ENCODE measurements at places on chromosomes 2 and 18.

DNA sequence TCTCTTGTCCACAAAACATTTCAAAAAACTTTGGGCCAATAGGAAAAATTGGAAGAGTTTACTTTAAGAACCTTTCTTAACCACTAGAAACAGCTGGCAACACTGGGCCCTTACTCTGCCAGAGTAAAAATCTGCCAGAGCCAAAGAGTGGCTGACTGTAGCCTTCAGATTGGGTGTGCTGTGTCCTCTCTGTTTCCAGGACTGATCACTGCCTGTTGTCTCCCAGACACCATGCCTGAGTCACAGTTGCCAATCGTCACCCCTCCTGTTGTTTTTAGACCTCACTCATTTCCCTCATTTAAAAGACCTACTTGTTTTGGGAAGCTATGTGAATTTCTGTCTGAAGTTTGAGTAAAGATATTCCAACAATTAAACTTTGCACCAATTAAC, 159.1 kb downstream of the PPP1R1C start:
- peak; percentile 36 for DNase-seq

GRCh38 chr18:35938562-35938961, 33.9 kb upstream of the RMP24 start:
- DNase-seq: no peak

DNA sequence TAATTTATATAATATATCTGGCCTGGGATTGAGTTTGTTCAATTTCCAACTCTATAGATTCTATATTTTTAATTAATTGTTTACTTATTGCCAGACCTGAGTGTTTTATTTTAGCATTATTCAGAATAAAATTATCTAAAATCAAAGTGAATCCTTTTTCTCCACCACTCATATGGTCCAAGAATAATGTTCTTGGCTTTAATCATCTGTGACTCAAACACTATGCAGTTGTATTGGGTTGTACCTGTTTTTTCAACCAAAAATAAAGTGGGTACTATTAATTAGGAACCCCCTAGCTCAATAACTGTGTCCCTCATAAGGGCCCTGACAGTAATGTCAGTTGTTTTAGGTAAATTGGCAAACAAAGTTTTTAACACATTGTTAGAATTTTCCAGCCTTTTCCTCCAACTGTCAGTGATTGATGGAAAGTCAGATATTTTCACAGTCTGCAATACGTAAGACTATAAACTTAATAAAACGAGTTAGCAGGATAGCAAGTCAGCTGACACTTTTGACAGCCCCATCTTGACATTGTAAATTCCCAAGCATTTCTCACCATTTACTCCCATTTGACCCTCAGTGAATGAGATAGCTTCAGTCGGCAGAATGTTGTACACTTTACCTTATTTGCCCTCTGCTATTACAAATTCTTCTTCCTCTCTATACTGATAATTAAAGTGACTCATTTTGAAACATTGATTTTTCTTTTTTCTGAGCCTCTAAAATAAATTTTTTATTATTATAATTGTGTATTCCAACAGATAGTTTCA, 587.4 kb downstream of the METTL4 start:
- DNase-seq: no peak

- no peak for DNase-seq
Observed at GRCh38 chr2:70710038-70710690, 57.8 kb downstream of the ADD2 start.

- no peak for DNase-seq
Observed at GRCh38 chr2:57990118-57990725, 56.4 kb upstream of the VRK2 start.

GRCh38 chr2:57450170-57450569, 596.4 kb upstream of the VRK2 start:
- DNase-seq: no peak

- DNase-seq: no peak
Observed at GRCh38 chr2:179936654-179937053, 70.4 kb downstream of the CWC22 start.

DNA sequence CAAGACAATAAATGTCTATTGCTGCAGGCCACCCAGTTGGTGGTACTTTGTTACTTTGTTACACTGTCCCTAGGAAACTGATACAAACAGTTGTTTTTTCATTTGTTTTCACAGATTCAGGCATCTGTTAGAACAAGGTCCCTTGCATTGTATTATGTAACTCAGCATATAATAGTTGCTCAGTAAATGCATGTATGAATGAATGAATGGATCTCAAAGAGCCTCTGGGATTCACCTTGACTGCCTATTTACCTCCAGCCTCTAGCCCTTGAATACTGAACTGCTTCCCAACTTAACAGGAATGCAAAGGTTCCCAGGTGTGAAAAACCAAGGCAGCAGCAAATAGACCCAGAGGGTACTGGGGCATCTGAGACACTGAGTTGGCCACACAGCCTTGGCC, 27.4 kb upstream of the NEB start:
- no peak for DNase-seq

DNA sequence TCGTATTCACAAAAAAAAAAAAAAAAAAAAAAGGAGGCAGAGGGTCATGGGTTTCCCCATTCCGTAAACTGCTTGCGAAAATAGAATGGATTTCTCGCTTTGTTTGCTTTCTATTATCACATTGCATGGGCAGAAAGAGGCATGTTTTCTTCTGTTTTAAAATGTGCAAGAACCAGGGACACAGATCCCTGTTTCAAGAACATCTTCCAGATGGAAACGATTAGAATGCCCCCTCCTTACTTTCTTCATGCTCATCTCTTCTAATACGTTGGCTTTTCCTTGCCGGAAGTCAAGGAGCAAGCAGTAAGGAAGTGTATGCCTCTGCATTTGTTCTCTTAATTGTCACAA, 51.0 kb upstream of the ZNF516 start:
- peak; percentile 19 for DNase-seq

- no peak for DNase-seq
Observed at GRCh38 chr18:57242285-57242684, 95.4 kb downstream of the BOD1L2 start.

- no peak for DNase-seq
Observed at GRCh38 chr2:219179601-219180465, 1.8 kb downstream of the RETREG2 start.

GRCh38 chr2:191696001-191696400, 18.1 kb downstream of the NABP1 start:
- DNase-seq: peak; percentile 77

- no peak for DNase-seq
Observed at GRCh38 chr2:158211502-158211901, 109.8 kb downstream of the UPP2 start.

DNA sequence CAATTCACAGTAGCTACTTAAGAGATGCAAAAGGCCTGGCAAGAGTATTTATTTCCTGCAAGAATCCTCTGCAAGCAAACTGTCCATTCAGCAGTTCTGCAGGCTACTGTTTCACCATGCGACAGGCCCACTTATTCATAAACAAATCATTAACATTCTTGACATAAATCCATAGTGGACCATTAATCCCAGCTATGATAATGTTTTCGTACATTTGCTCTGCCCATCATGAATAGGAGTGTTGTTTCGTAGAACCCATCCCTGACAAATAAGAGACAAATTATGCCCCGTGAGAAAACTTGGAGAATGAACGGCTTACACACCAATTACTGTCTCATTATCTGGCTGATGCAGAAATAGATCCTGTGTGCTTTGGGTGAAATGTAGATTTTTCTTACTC, 65.4 kb downstream of the PID1 start:
- DNase-seq: no peak

- DNase-seq: peak; percentile 22
Observed at GRCh38 chr2:234468503-234468902, 28.4 kb downstream of the ARL4C start.

DNA sequence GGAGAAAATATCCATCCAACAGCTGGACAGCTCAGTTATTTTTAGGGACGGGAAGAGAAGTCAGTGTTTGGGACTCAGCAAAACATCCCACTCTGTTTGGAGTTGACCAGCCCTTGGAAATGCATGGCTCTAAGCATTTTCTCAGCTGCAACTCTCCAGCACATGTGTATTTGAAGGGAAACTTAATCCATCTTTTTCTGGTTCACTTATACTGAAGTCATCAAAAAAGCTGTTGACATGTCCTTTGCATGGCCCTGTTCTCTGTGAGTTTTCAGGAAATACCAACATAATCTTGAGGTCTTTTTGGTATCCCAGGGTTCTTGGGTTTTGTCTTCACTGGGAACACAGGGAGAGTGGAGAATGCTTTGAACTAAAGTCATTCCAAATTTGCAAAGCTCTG, 91.9 kb upstream of the CELF4 start:
- no peak for DNase-seq

GRCh38 chr2:84970210-84970867, 622 bp upstream of the KCMF1 start:
- DNase-seq: peak; percentile 81

DNA sequence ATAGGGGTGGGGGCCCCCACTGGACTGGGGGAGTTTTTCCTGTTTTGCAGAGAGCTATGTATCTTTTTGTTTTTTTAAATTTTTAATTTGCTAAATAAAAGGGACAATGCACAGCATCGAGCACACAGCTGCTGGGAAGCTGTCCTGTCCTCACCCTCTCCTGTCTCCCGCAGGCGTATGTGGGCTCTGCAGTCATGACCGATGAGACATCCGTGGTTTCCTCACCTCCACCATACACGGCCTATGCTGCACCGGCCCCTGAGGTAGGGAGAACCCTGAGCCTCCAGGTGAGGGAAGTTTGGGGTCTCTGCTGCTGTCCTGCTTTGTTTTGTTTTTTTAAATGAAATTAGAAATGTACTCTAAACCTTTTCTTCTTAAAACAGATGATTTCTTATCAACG, 27.6 kb downstream of the PLEKHB2 start:
- no peak for DNase-seq

GRCh38 chr18:44733754-44734465, 53.2 kb downstream of the SETBP1 start:
- DNase-seq: no peak

DNA sequence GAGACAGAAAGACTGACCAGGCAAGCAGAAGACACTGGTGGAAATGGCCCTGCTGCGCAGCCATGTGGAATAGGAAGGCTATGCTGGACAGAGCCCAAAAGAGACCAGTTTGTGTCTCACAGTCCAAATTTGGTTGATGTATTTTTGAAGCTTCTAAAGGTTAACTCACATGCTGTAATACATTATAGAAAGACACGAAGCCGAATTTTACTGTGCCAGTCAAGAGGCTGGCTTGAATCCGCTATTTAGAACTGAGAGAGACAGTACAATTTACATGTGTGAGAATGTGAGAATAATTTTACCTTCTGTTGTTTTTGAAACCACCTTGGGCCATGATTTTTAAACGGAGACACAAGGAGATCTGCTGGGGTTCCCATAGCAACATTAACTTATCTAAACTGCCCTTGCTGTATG, 113.6 kb downstream of the METTL8 start:
- no peak for DNase-seq

DNA sequence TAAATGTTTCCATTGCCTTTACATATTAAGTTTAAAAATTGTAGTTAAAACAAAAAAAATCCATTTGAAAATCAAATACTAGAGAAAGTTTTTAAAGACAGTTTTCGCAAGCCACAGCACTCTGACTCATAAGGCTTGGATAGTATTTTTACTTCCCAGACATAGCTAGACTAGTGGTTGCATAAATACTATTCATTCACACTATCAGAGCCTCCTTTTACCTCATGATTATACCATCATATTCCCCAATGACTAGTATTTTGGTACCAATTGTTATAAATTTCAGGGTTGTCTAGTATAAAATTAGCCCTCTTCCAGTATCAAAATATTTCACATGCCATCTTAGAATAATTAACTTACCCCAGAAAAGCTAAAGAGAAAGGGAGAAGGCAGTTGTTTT, 393.5 kb downstream of the ERBB4 start:
- peak; percentile 54 for DNase-seq

- peak; percentile 33 for DNase-seq
Observed at GRCh38 chr2:188518381-188518780, 226.7 kb downstream of the GULP1 start.

- DNase-seq: peak; percentile 62
Observed at GRCh38 chr2:150532879-150533278, 45.4 kb upstream of the RND3 start.

GRCh38 chr2:149566652-149567051, 20.9 kb downstream of the MMADHC start:
- DNase-seq: no peak

DNA sequence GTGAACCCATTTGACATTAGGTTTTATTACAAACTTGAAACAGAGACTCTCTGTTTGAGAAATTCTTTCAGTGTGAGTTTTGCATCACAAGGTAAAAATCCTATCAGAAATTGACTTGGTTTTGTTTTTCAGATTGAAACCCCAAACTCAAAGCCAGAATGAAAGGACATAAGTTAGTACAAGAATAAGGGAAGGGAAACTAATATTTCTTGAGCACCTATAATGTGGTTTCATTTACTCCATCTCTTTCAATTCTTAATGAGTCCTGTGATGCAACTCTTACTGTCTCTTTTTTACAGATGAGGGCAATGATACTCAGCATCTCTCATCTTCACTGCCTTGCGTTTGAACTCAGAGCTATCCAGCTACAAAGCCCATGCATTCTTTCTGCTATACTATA, 210.0 kb upstream of the SIX3 start:
- no peak for DNase-seq

All from GM03348 (cell line).